ENCODE measurements at places on chromosomes 1 and 21.

- peak; percentile 82 for DNase-seq
These were observed 732.4 kb downstream of the MATN1 start for GRCh38 chr1:29991025-29991424.

DNA sequence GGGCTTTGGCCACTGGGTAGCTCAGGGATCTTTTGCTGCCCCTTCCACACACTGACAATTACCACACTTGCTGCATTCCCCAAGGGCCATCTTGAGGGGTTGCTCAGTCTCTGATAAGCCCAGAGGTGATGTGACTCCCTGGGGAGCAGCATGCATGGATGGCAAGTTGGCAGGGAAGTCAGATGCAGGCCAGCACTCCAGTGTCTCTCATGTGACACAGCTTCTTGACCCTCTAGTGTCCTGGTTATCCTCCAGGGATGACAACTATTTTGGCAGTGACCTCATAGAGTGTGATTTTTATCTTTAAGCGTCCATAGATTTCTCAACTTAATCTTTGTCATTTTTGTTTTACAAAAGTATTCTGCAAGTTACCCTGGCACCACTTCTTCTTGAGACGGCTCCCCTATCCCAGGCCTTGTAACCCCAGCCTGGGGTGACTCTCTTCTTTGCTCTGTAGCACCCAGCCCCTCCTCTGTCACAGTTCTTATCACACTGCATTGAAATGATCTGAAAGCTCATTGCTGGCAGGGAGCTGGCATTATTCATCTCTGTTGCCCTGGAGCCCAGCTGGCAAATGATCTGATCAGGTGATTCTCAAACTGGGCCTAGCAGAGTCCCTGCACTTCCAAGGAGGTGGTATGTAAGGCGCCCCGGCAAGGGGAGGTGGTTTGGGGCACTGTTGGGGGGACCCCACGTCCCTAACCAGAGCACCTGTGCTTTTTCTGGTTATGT, 72.6 kb downstream of the TENT5C start:
- DNase-seq, result no peak

GRCh38 chr1:1799716-1800115, 21.4 kb upstream of the NADK start:
- DNase-seq, result no peak

- peak; percentile 96 for DNase-seq
These were observed 65.7 kb downstream of the MAP3K7CL start for GRCh38 chr21:29195981-29196669.

DNA sequence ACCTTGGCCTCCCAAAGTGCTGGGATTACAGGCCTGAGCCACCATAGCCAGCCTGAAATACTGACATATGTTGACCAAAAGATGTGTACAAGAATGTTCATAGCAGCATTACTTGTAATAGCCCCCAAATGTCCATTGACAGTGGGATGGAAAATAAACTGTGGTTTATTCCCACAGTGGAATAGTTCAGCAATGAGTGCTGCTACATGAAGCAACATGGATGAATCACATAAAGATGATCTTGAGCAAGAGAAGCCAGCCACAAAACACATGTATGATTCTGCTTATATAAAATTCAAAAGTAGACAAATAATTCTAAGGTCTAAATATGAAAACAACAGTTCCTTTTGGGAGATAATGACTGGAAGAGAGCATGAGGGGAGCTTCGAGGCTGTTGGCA, 9.1 kb upstream of the CREG1 start:
- DNase-seq, result no peak

DNA sequence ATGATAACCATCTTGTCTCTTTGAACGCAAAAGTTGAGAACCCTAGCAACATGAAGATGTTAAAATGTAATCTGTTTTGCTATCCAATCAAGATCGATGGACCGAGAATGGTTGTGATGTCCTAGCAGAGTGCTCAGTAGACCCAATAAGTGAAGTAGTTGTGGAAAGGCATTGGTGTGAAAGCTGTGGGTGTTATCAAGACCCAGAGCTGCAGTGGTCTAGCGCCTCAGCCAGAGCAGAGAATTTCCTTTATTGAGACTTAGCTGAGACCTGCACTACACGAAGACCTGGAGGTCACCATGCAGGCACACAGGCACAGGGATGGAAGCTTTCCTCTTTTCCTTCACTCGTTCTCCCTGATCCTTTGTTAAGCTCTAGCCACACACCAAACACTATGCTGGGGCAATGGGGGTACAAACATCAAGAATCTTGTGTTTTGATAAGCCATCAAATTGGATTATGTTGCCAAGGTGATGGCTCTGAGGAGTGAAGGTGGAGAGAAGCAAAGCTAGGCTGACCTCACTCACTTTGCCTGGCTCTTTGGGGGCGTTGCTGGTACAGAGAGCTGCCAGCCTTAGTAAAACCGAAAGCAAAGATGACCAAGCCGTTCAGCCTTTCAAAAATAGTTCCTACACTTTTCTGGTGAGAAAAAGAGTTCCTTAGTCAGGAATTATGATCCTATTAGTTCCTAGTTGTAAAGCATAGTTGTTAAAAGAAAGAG, 24.1 kb downstream of the METTL13 start:
- DNase-seq, result peak; percentile 50

- DNase-seq, result peak; percentile 54
These were observed 2.0 kb upstream of the PERM1 start for GRCh38 chr1:983798-984475.

- no peak for DNase-seq
These were observed 97.9 kb downstream of the PLPPR5 start for GRCh38 chr1:98906809-98907208.
